Esophagus squamous epithelium (tissue), 5 donors: ENCODE measurements at places on chromosomes 12 and 14.

GRCh38 chr14:67453575-67454300, 34.8 kb downstream of the TMEM229B start:
- no peak for DNase-seq

GRCh38 chr12:4331842-4332241, 10.8 kb downstream of the TIGAR start:
- no peak for DNase-seq

DNA sequence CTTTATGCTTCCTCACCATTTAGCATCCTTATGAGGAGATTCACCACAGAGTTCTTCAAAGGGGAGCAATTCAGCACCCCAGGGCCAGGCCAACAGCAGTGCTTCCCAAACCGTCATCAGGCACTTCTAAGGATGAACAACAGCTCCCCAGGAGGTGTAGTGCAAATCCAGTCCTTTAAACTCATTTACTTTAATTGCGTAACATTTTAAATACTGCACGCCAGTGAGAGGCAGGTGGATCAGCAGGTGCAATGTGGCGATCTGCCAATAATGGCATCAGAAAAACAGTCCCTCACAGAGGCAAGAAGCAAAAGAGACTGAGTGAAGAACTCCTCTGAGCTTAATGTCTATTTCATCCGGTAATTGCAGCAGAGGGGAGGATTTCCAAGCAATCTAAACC, 770.9 kb upstream of the FOXG1 start:
- no peak for DNase-seq

DNA sequence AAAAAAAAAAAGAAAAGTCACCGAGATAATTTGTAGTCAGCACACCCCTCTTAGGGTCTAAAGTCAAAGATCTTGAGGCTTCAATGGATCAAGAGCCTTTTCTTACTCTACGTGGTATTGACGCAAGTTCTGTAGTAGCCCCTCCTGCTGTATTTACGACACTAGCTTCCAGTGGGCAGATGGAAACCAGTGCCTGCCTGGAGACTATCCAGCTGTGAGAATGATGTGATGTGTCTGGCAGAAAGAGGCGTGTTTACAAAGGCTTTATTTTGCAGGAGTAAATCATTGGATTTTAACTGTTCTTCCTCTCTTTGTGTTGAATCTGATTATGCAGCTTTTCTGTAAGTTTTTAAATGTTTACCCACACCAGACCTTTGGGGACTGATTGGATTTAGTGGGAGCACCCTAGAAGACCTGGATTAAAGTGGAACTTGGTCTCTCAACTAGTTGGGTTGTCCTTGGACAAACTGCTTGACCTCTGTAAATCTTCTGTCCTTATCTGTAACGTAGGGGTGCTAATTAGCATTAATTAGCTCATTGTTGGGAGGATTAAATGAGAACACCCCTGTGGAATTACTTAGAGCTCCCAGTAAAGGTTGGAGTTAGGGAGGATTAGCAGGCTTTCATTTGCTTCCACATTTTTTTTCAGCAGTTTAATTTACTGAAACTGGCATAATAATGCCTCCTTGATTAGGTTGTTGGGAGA, 72.4 kb downstream of the RASSF3 start:
- DNase-seq = no peak

GRCh38 chr12:58961166-58961565, 40.9 kb upstream of the LRIG3 start:
- DNase-seq = no peak

DNA sequence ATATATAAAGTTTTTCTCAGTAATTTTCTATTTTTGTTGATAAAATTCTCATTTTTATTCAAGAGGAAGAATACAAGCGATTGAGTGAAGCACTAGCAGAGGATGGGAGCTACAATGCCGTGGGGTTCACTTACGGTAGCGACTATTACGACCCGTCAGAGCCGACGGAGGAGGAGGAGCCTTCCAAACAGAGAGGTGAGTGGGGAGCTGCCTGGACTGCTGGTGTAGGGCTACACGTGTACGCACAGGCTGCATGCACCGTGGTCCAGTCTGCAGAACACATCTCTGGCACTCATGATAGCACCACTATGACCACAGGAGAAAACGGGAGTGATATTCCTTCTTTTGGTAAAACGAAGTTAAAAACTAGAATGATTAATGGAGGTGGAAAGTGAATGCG, 3.9 kb downstream of the SFSWAP start:
- no peak for DNase-seq

DNA sequence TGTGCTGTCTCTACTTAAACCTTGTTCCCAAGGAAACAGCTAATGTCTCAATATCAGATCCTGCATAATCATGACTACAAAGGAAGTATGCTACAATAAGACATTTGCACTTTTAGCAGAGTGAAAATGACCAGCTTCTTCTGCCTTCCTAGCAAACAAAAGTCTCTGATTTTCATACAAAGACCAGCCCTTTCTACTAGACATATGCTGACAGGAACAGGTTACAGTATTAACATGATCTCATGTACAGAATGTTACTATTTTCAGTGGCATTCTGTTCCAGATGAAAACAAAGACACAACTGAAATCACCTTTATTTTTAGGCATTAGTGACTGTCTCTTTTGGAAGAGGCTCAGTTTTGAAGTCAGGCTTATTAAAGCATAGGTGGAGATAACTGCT, 228.6 kb downstream of the MED13L start:
- no peak for DNase-seq

- no peak for DNase-seq
Observed at GRCh38 chr14:71533390-71533789, 398.8 kb upstream of the RGS6 start.

GRCh38 chr14:21066882-21067502, 3.1 kb upstream of the ARHGEF40 start:
- DNase-seq = no peak

DNA sequence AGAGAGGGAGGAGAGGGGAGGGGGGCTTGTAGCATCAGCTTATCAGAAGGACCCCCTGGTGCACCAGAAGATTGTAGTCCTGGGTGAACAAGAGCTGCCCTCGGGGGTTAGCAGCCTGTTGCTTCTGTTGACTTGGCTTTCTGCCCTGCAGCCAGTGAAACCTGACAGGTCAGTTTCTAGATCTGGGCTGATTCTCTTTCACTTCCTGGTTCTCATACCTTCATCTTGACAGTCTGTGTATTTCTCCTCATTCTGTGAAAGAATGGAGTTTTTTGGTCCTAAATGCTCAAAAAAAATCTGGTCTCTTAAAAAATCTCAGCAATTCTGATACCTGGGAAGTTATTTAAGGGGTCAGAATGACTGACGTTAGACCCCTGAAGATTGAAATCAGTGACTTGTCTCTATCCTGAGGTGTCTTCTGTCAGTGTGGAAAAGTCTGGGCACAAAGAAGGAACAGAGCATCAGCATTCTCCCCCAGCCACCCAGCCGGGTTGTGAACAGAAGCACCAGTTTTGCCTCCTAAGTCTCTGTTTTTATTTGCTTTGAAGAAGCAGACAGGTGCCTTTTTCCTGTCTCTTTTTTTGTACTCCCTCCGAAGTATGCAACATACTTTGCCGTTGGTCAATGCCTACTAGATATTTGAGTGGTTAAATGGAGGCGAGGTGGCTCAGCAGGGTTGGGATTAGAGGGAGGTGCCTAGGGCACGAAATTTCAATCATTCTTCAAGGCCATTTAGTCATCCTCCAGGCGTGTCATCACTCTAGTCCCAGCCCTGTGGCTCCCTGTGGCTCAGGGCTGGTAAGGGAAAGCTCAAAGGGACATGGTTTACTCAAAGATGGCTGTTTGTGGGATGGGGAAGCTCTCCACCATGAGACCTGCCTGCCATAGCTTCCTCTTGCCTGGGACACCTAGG, 24.0 kb downstream of the TTC9 start:
- no peak for DNase-seq

- DNase-seq = no peak
Observed at GRCh38 chr14:103313704-103314103, 20.3 kb upstream of the EIF5 start.

GRCh38 chr12:100141998-100142850, 450 bp downstream of the BLTP3B start:
- DNase-seq = no peak

DNA sequence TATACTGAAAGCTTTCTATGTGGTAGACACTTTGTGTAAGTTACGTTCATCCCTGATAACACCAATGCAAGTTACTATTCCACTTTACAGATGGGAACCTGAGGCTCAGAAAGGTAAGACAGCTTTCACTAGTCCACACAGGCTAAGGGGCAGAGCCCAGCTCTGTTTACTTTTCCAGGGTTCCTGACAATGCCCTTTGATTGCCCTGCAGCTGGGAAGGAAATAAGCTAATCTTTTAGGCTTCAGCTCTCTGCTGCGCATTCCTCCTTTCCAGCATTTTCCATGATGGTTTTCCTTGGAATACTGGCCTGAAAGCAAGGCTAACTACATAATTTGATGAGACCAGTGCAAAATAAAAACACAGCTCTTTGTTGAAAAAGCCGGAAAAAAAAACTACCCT, 185.7 kb upstream of the BTG1 start:
- DNase-seq = no peak

DNA sequence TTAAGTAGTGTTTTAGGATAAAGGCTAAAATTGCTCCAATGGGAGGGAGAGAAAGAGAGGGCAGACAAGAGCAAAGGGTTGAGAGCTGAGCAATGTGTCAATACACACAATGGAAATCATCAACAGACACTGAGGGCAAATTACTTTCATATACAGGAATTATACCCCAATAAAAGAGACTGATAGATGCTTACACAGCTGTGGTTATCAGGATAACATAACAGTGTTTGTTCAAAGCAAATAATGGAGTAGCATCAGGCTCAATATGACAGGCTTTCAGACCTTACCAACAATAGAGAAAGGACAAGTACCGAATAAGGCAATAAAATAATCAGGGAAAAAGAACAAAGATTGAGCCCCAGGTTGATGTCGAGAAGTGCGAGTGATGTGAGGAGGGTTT, 53.4 kb upstream of the DIO2 start:
- no peak for DNase-seq

- DNase-seq = no peak
Observed at GRCh38 chr14:38618514-38618913, 362.6 kb upstream of the CLEC14A start.

DNA sequence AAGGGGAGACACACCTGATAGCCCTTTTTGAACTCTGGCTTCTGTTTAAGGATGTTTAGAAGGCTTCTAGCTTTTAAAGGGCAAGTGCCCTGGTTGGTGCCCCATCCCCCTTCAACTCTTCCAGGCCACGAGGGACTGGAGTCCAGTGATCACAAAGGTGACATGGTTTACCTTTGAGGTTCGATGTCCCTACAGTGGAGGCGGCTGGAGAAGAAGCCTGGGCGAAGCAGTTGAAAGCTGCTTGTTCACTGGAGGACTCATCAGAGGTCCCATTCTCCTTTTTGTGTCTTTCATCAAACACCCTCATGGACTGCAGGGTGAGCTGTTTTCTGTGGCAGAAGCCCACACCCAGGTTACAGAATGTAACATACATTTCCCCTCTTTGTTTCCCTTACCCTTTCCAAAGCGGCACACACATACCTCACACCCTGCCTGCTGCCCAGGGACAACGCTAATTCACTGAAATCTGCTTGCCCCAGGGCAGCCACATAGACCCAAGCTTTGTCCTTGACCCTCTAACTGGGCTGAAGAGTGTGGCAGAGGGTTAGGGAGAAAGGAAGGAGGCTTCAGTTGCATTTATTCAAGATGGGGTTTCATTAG, 7.7 kb downstream of the TBX3 start:
- DNase-seq = no peak

GRCh38 chr14:69268223-69268622, 8.3 kb downstream of the GALNT16 start:
- DNase-seq = no peak

DNA sequence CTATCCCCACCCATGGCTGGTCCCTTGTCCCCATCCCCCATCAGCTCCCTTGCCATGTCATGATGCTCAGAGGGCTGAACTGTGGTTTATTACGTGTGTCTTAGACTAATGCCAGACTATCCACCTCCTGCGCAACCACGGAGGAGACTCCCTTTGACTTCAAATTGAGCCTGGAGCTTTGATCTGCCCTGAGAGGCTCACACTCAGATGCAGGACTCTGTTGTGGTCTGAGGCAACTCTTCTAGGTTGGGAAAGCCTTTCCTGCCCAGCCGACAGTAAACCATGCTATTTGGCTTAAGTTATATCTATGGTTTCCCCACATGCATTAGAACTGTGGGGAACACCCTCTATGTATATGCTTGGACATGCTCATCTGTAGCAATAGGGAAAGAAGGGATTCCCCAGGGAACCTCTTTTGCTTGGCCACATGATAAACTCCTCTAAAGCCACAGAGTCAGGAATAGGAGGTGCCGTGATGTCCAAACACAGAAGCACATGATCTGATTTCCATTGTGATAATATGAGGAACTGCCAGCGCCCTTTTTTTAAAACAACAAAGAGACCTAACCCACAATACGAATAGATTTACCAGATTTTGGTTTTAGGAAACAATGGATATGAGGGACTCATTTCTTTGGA, 11.1 kb upstream of the LGALS3 start:
- DNase-seq = no peak

DNA sequence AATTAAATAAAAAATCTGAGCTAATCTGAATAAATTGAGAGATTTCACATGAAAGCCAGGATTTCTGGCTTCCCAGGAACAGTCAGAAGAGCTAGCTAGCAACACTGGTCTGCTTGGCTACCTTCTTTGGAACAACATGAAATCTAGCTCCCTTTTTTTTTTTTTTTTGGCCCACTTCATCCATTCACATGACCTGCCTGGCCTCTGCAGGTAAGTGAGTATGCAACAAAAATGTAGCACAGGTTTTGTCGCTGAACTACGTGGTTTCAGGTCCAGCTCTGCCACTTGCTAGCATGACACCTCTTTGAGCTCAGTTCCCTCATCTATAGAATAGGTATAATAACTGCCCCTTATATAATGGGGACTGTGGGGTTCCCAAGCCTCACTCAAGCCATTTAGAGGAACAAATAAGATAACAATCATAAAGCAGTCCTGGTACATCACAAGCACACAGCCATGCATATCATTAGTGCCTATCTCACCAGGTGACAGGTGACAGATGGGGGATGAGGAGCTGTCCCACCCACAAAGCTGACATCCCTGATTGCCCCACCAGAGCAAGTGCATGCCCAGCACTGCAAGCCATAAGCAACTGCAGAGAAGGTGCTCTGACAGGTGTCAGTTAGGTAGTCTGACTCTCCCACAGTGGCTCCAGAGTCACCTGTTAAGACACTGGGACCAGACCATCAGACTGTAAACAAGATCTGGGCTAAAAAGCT, 25.6 kb downstream of the PXN start:
- no peak for DNase-seq

DNA sequence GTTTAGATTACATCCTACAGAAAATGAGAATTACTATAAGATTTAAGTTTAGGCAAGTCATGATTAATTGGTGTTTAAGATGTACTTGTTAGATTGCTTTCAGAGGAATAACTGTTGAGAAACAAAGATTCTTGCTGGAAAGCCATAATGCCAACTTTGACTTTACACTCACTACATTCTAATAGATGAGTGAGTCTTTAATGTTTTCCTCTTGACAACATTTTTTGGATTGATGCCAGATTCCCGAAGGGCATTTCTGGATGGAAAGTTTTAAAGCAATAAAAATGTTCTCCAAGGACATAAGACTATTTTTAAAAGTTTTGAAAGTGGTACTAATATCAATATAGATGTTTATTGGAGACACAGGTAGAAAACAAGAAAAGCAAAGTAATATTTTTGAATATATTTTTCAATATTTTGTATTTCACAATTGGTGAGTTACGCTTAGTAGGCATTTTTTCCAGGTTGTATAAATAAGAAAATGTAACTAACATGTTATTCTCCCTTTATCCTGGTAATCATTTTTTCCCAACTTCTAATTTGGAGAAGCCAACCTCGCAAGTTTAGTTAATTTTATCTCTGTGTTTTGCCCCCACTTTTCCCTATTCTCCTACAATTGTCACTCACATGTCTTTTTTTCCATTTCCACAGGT, 307.3 kb downstream of the CEP128 start:
- DNase-seq = no peak

- no peak for DNase-seq
Observed at GRCh38 chr14:85250414-85251189, 279.3 kb upstream of the FLRT2 start.
